ENCODE measurements at places on chromosomes 12 and 14.

- DNase-seq = no peak
Measured at GRCh38 chr14:60632257-60632656, 17.0 kb downstream of the SIX1 start.

GRCh38 chr12:103620395-103620794, 33.3 kb downstream of the STAB2 start:
- DNase-seq = no peak

- no peak for DNase-seq
Measured at GRCh38 chr14:97061714-97062113, 264.5 kb downstream of the VRK1 start.

- DNase-seq = no peak
Measured at GRCh38 chr12:125552295-125552694, 487.1 kb downstream of the AACS start.

GRCh38 chr12:132077322-132078100, 66.6 kb downstream of the DDX51 start:
- DNase-seq = no peak

GRCh38 chr12:6378709-6379472, 3.5 kb upstream of the SCNN1A start:
- no peak for DNase-seq

GRCh38 chr12:27785882-27786570, 6.0 kb upstream of the MANSC4 start:
- DNase-seq = no peak

DNA sequence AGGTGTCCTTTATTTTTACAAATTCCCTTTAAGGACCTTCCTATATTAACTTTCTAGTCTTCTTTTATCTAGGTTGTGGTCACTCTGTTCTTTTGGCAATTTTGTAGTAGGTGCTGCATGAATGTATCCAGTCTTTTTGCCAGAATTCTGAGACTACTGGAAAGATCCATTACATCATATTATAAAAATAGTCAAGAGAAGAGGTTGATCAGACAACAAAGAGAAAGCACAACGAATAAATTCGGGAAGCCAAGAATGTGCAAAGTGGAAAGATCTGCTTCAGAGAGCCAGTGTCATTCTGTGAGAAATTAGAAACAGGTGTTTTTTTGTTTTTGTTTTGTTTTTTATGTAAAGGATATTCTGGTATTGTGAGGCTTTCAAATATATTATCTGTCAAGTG, 15.8 kb upstream of the SLC16A7 start:
- DNase-seq = no peak

DNA sequence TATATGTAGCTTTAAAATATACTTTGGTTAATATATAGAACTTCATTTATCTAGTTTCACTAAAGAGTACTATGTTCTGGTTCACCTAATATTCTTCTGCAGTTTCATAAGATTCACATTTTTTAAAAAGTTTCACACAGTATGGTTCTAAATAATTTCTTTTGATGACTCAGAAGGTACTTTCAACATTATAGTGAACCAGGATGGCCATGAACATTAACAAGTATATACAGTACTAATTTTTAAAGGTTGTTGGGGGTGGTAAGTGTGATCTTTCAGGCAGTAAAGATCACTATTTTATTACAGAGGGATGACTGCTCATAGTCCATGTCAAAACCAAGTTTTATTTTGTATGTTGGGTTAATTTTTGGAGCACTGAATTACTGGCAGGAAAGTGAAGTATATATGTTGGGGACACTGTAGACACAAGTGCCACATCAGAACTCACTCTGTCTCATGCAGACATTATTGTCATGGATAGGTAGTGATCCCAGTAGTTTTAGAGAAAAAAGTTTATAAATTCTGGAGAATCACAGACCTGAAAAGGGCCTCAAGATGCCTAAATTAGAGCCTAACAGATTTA, 60.0 kb downstream of the DCAF5 start:
- no peak for DNase-seq

GRCh38 chr14:85731186-85731585, 201.2 kb downstream of the FLRT2 start:
- DNase-seq = no peak

GRCh38 chr14:26499546-26499945, 98.3 kb downstream of the NOVA1 start:
- no peak for DNase-seq

DNA sequence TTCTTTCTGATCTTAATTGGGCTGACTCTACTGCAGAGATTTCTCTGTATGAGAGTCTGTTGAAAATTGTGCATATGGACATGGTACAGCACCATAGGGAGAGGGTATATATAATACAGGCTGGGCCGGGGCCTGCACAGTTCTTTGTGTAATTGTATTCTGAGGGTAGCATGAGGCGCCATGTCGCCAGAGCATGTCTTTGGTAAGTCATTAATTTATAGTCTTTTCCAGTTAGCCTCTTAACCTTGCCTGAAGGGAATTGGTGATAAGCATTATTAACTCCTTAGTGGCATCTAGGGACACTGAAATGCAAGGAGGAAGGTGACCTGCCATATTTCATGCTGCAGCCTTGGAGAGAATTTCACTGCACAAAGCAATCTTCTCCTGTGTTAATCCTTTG, 569.9 kb downstream of the TMTC2 start:
- DNase-seq = no peak

DNA sequence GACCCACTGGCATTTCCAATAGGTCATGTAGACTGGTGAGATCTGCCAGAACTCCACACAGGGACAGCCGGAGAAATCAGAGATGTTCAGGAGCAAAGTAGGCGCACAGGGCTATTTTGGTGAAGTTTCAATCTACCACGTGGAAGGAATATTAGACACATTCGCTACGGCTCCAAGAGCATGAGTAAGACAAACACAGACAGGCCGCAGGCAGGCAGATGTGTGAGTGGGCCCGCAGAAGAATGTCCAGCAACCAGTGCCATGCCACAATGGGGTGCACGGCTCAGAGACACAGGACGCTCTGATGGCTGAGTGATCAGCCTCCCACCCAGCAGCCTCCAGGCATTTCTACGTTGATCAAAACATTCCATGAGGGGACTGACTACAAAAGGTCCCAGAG, 10.4 kb downstream of the SLC15A4 start:
- no peak for DNase-seq

DNA sequence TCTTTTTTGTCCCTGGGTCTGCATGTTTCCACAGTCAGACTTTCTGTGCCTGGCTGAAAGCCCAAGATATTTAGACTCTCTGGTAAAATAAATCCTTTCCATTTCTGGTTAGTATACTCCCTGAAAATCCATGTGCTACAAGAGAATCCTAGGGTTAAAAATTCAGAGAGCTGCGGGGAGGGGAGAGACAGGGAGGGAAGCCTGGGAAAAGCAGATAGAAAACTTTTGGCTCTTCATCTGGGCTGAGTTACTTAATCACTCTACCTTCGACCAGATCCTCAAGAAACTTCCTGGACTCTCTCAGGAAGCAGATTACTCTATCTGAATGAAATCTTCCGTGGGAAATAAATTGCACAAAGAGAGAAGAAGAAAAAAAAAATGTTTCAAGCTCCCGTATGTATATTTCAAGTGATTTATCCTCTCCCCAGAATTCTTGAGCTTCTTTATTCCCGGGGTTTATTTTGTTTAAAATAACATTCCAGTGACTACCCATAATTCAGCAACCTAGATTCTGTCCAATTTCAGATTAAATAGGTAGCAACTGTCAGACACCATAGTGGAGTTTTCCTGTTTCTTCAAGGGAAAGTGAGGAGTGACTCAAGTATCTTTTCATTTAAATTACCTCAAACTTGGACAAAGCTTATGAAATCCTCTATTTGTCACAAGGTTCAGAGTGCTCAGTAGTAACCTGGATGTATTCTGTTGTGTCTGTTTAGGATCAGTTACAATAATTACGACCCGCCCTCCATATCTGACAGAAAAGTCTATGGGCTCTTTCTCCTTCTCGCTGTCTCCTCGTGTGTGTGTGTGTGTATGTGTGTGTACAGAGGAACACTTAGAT, 163.7 kb downstream of the MYRFL start:
- DNase-seq = no peak

DNA sequence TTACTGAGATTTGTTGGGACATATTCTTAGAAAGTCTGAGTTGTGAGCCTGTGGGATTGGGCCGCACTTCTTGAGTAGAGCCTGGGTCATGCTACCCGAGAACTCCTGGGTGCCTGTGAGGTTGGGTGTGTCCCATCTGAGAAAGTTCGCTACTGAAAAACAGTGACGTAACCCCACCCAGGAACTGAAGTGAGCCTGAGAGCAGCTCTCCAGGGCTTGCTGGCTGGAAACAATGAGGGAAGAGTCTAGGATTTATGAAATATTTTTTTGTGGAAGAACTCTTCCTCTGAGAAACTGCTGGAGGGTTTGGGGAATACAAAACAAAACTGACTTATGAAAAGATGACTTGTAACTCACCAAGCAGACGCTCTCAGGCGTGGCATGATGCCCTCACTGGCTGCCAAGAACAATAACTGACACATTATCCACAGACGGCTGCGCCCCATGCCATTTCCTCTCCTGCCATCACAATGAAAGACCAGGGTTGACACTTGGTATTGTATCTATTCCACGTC, 69.2 kb downstream of the RASSF3 start:
- DNase-seq = no peak

- no peak for DNase-seq
Measured at GRCh38 chr12:1814266-1814665, 6.1 kb upstream of the LRTM2 start.

DNA sequence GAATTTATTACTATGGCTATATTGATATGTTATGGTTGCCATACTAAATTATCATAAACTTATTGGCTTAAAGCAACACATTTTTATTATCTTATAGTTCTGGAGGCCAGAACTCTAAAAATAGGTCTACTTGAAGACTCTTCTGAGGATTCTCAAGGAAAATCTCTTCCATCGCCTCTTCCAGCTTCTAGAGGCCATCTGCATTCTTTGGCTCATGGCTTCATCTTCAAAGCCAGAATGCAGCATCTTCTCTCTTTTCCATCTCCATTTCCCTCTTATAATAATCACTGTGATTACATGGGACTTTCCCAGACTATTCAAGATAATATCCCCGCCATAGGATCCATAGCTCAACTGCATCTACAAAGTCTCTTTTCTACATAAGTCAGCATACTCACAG, 385.4 kb downstream of the RMST start:
- DNase-seq = no peak

DNA sequence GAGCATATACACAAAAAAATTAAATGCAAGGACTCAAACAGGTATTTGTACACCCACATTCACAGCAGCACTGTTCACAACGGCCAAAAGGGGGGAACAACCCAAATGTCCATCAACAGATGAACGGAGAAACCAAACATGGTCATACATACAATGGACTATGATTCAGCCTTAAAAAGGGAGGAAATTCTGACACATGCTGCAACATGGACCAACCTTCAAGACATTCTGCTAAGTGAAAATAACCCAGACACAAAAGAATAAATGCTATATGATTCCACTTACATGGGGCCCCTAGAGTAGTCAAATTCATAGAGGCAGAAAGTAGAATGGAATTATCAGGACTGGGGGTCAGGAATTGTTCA, 29.5 kb downstream of the ACTN1 start:
- no peak for DNase-seq

DNA sequence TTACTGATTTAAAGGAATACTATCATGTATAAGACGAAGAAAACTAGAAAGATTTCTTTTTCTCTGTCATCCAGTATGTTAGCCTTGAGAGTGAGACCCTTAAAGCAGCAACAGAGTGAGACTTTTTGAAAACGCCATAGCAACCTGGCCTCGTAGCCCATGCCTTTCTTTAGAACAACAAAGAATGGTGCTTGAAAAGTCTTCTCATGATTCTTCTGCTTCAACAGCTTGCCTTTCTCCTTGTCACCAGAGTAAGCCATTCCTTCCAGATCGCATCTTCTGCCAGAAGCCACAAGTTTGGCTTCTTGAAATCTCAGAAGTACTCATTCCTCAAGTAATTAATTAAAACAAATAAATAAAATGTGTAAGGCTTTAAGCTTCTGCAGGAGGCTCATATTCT, 109.3 kb downstream of the PDE3A start:
- no peak for DNase-seq

DNA sequence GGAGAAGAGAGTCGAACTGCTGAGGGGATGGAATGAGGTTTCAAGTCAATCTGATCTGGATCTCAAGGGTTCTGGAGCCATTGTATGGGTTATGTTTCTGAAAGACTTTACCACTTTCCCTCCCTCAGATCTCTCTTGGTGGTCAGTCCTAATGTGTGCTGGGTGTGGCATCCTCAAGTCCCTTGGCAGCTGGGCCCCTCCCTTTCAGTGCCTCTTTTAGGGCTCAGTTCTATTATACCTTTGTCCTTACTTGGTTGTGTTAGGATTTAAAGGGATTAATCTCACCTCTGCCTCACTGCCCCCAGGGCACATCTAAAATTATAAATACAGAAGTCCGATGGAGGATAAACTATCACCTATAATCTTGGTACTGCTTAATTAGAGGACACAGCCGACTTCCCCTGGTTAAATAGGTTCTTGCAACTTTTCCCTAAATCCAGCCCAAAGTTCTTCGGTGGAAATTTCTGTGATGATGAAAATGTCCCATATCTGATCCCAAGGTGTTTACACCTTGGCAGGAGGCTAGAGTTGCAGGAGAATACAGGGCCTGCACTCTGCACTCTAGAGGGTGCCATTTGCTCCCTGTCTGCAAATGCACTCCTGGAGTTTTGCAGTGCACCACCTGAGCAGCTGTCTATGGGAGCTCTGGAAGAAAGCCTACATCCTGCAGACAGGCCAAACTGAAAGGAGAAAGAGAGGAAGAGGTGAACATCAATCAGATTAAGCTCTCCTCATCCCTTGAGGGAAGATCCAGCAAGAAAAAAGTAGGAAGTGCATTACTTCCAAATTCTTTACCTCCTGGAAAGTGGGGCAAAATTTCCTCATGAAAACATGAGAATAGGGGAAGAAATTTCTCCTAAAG, 106.8 kb downstream of the NUAK1 start:
- no peak for DNase-seq

- DNase-seq = no peak
Measured at GRCh38 chr14:63431466-63431865, 111.7 kb downstream of the PPP2R5E start.

DNA sequence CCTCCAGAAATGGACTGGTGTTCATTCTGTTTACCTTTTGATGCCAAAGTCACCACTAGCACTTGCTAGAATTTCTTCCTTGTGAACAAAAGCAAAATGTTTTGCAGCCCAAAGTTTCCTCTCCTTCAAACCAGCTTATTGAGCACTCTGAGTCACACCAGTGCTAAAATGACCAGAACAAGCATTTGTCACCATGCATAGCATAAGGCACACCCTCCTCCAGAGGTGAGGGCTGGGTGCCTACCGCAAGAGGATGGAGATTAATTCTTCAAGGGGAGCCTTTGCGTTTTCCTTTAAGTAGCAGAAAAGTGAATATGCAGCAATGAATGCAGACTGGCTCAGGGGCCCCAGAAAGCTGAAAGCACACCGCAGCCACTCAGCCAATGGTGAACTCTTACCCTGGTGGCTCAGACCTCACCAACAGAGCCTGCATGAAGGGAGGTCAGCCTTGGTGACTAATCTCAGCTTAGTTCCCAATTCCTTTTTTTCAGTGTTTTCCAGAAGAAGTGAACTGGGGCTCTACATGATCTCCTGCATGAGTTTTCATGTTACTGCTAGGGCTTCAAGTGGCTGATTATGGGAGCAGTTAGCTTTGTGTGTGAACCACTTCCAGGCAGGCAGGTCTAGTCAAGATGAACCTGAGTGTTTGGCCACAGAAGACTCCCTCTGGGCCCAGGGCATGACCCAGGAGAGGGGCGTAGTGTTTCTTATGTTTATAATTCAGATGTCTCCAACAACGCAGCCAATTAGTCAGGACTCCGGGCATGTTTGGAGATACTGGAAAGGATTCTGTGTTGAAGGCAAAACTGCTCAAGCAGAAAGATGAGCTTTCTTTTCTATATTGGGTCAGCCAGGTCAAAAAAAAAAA, 96.3 kb downstream of the PAX9 start:
- DNase-seq = no peak

GRCh38 chr12:503111-503761, 43.5 kb downstream of the B4GALNT3 start:
- DNase-seq = no peak

Data from GDM1 (cell line).